ENCODE measurements at places on chromosomes 7 and 10.

DNA sequence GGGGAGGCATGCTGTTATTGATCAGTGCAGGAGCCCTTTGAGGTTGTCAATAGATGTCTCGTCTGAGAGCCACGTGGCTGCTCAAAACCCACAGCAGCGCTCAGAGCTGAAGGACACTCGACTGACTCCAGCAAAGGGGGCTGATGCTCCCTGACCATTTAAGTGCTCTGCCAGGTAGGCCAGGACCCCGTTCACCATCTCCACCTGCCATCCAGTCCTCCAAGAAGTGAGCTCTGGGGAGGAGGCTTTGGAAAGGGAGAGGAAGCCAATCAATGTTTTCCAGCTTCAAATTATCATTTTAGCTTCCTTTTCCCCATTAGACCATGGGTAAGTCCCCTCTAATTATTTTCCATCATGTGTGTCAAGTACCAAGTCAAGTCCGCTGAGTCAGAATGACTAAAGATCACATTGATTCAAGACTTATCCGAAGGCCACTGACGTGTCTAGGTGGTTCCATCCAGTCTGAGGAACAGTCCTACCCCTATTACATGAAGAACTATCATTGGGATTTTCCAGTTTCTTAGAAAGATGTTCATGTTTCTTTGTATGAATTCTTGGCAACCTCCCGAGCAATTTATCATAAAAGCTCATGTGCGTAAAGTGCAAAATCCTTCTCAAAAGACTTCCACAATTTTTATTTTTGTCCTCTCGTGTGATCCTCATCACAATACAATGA is 302.6 kb upstream of the LYZL1 start:
- DNase-seq: no peak

DNA sequence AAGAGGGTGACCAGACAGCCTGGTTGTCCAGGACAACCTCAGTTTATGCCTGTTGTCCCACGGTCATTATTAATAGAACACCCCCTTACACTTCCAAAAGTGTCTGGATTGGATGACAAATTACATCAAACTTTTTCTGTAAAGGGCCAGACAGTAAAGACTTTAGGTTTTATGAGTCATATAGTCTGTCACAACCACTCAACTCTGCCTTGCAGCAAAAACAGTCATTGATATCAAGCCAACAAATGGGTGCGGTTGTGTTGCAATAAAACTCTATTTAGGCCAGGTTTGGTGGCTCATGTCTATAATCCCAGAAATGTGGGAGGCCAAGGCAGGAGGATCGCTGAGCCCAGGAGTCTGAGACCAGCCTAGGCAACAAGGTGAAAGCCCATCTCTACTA is 66.7 kb upstream of the ATP6V0A4 start:
- DNase-seq: peak; percentile 42

- DNase-seq: no peak
Observed at GRCh38 chr7:133836666-133837065, 290.5 kb upstream of the LRGUK start.

- no peak for DNase-seq
Observed at GRCh38 chr7:112056409-112056808, 149.8 kb downstream of the DOCK4 start.

DNA sequence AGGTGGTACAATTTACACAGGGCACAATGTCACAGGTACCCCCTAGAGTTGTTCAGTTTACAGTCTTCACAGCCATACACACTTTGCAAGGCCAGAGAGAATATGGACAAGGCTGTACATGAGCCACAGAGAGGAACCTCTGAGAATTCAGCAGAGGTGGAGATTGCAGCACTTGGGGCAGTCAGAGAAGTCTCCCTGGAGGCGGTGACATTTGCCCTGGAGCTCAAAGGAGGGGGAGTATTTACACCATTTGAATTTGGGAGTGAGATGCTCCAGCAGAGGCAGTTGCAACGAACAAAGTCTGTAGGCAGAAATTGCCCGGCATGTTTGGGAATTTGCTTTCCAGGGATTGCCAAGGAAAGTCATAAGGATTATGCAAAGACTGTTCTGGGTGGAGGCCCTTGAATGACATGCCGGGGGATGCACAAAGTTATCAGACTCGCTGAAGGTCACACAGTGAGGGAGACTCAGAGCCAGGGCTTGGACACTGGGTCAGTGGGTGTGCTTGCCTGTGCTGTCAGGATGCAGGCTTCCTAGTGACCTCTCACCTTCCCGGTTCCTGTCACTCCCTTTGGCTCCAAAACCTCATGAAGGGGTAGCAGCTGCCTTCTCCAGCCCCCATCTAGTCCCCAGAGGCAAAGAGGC is 160.7 kb upstream of the PCBD1 start:
- no peak for DNase-seq

DNA sequence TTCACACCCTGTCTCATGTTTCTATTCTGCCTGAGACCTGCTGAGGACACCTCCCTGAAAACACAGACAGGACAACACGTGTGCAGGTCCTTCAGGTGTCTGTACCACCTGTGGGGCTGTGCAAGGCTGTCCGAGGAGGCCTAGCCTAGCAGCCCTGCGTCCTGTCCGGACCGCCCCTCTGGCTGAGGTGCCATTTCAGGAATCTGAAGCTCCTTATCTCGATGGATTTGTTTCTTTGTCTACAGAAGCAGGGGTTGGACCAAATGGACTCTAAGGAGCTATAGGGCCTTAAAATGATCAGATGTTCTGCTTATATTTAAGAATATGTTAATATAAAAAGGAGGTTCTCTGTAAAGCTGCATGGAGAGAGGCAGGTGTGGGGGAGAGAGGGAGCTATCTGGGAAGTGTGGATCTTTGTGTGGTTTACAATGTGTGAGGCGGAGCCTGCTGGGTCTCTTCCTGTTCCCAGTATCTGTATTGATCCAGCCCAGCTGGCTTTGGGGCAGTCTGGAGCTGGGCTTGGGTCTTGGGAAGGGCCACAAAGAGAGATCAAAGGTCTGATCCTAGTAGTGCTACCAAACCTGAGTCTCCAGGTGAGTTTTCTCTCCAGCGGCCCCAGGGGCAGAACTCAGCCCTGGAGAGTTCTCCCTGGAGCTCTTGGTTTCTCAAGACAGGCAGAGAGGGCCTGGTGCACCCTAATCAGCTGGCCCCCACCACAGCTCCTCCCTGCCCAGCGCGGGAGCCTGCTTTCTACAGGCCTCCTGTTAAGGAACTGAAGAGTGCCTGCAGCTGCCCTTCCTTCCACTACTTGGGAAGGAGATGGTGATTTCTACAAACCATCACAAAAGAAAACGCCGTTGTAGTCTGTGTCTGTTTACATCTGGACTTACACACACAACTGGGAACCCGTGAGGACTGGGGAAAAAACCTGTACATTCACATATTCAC is 3.4 kb upstream of the MNX1 start:
- DNase-seq: no peak

DNA sequence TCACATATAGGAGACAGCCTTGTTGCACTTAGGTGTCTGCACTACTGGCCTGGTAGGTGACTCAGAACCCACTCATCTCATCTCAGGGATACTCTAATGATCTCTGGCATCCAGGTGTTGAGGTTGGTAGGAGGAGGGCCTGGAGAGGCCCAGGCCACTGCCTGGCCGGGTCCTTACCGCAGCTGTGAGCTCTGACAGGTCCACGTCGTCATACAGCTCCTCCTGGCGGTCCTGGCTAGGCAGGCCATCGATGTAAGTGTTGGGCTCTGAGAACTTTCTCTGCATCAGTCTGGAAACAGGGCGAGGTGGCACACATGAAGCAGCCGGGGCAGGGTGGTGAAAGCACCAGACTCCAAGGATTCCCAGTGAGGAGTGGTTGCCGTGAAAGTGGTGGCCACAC is 62.1 kb downstream of the VWA2 start:
- no peak for DNase-seq

GRCh38 chr7:2523461-2523936 is 3.9 kb downstream of the LFNG start:
- no peak for DNase-seq

DNA sequence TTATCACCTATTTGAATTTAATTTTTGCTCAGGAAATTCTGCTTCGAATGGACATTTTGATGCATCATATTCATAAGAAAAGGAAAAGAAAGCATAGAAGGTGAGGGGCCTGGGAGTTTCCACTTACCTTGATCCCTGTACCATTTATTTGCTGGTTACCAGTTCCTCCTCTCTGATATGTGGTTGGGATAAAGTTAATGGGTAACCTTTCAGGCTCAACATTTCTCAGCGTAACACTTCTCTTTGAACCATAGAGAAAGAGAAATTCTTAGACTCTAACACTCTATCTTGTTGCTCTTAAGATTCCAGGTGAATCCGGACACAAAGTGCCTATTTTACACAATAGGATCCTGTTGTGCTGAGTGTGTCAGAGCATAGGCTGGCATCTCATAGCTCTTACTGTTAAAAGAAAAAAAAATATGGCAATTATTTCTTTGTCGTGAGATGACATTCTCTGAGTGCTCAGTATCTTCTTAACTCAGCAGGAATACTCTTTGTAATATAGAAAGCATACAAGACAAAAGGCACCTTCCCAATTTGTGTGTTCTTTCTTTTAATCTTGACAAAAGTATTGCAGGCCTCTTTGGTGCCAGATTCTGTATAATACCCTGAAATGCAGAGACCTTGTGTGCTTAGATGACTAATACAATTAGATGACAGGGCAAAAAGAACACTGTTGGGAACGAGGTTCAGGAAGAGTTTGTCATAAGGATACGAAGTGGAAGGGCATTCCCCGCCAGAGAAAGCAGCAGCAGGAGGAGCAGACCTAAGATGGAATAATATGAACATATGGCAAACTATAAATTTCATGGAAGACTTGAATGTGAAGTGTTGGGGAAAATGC is 689.6 kb downstream of the NRG3 start:
- DNase-seq: no peak

GRCh38 chr10:120098232-120098930 is 205.9 kb downstream of the SEC23IP start:
- no peak for DNase-seq

DNA sequence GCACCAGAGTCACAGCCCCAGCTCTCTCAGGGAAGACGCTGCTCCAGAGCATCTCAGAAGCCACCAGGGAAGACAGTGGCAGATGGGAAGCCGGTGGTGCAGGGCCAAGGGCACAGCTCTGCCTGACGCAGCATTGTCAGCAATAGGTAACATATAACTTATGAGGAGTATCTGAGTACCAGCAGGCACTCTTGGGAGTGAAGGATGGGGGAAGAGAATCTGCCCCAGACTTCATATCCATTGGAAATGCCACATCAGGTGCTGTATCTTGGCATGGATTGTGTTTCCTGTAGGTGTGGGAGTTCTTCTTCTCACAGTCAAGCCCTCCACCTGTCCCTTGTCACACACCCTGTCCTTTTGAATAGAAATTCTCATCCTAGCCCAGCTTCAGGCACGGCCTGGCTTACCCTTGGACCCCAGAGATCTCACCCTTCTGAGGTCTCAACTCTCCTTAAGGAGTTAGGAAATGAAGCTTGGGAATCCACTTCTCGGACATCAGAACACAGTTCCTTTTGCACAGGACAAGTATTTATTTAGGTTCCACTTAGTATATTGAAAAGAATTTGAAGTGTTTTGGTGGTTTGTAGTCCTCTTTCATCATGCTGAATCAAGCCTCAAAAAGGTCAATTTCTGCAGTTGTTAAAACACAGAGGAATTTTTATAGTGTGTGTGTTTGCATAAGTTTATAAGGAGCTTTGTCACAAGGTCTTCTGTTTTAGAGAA is 9.9 kb downstream of the EPDR1 start:
- no peak for DNase-seq

GRCh38 chr10:98058295-98058694 is 27.9 kb upstream of the CRTAC1 start:
- no peak for DNase-seq

- no peak for DNase-seq
Observed at GRCh38 chr7:18724318-18724717, 228.8 kb downstream of the HDAC9 start.

- DNase-seq: no peak
Observed at GRCh38 chr10:78118591-78118990, 84.9 kb downstream of the RPS24 start.

- peak; percentile 71 for DNase-seq
Observed at GRCh38 chr7:142800088-142800487, 29.3 kb downstream of the PRSS2 start.

- DNase-seq: no peak
Observed at GRCh38 chr10:48556065-48556464, 48.8 kb downstream of the ARHGAP22 start.

GRCh38 chr10:64086083-64086767 is 565.0 kb downstream of the REEP3 start:
- DNase-seq: no peak

- DNase-seq: no peak
Observed at GRCh38 chr10:124560377-124561105, 98.9 kb downstream of the LHPP start.

GRCh38 chr10:104622598-104623209 is 18.4 kb upstream of the SORCS3 start:
- no peak for DNase-seq

GRCh38 chr10:103080891-103081581 is 112.0 kb downstream of the NT5C2 start:
- no peak for DNase-seq

DNA sequence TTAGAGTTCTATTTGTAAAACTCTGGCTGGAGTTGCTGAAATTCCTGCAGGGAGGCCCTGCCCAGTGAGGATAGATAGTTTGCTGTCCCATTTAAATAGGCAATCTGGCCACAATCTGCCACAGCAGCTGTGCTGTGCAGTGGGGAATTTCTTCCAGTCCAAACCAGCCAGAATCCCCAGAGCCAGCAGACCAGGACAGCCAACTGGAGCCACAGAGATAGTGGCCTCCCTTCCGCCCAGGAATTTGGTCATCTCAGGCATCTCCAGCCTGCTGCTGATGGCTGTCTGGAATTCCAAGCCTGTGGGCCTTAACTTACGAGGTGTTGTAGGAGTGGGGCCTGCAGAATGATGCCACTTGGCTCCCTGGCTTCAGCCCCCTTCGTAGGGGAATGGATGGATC is 643.4 kb downstream of the DNAJB9 start:
- no peak for DNase-seq

GRCh38 chr7:140260352-140261104 is 83.7 kb upstream of the KDM7A start:
- no peak for DNase-seq

DNA sequence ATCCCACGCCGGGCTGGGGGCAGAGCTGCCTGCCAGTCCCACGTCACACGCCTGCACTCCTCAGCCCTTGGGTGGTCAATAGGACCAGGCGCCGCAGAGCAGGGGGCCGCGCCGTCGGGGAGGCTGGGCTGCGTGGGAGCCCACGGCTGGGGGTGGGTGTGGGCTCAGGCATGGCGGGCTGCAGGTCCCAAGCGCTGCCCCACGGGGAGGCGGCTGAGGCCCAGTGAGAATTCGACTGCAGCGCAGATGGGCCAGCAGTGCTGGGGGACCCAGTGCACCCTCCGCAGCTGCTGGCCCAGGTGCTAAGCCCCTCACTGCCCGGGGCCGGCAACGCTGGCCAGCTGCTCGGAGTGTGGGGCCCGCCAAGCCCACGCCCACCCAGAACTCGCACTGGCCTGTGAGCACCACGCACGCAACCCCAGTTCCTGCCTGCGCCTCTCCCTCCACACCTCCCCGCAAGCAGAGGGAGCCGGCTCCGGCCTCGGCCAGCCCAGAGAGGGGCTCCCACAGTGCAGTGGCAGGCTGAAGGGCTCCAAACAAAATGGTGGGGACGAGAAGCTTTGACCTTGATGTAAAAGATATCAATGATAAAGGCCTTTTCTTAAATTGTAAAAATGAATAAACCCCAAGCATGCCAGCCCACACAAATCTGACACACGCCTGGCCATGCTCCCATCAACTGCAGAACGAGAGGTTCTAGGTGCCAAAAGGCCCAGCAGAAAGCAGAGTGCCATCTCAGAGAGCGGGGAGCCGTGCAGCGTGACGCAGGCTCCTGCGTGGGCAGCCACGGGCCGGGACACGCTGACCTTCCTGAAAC is 255.5 kb downstream of the MAD1L1 start:
- no peak for DNase-seq
